ENCODE measurements at places on chromosomes 1 and 21. TPM values are rescaled to one million over a fixed set of nuclear protein-coding genes. Genes with fewer than 3 reads are reported as not detected.

DNA sequence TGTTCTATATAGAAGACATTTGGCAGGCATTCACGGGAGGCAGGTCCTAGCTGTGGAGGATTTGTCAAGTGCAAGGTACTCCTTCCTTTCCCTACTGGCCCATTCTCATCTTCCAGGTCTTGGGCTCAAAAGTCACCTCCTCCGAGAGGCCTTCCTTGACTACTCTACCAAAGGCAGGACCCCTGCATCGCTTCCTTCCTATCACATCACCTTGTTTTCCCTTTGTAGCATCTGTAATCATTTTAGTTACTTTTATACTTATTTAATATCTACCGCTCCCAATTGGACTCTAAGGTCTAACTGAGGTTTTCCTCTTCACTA, 296.8 kb upstream of the KAZN start:
- no peak for DNase-seq

The AQP10 gene
- polyA plus RNA-seq = 0.85 TPM

The TACSTD2 gene
- polyA plus RNA-seq = 382 TPM

GRCh38 chr1:209342441-209343175, 240.9 kb upstream of the CAMK1G start:
- DNase-seq = no peak

DNA sequence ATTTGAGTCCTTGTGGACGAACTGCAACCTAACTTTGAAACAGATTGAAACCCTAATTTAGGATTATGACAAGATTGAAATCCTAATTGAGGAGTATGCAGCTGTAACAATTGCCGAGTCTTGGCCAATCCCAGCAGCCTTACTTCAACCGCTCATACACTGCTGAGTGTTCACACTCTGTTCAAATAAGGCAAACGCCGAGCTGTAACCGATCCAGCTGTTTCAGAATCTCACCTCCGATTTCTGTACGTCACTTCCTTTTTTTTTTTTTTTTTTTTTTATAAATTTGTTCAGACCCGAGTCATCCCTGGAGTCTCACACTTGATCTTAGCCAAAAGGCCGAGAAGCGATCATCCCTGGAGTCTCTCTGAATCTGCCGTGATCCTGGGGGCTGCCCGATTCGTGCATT, 22.3 kb upstream of the ATP5PO start:
- DNase-seq = no peak

The GBP6 gene
- polyA plus RNA-seq = 4.7 TPM

GRCh38 chr1:228081578-228082213, 812 bp upstream of the ARF1 start:
- no peak for DNase-seq

DNA sequence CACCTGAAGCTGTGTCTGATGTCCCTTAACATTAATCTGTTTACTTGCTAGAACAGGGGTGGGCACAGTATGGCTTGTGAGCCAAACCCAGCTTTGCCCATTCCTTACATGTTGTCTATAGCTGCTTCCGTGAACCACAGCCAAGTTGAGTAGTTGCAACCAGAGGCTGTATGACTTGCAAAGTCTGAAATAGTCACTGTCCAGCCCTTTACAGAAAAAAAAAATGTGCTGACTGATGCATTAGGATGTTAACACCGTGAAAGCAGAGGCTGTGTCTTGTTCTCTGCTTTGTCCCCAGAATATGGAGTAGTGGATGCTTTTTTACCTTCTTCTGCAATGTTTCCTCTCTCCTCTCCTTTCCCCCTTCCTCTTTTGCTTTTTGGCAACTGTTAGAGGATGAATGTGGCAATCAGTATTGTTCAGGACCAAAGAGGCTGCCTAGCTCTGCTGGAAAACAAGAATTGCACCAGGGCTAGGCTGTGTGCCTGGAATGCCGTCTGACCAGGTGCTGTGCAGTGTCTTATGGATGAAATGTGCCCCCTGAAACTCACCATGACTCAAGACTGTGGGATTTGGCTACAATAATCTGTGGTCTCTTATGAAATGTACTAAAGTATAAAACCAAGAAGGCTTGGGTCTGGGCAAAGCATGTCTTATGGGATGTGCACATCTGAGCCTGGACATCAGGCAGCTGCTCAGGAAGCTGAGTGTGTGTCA, 79.6 kb upstream of the GCLM start:
- no peak for DNase-seq

- peak; percentile 66 for DNase-seq
Measured at GRCh38 chr1:64917328-64917861, 49.0 kb downstream of the JAK1 start.

GRCh38 chr21:29114765-29115500, 15.5 kb upstream of the MAP3K7CL start:
- DNase-seq = no peak

All from keratinocyte (primary cell).